ENCODE measurements at places on chromosomes 6 and 20.

DNA sequence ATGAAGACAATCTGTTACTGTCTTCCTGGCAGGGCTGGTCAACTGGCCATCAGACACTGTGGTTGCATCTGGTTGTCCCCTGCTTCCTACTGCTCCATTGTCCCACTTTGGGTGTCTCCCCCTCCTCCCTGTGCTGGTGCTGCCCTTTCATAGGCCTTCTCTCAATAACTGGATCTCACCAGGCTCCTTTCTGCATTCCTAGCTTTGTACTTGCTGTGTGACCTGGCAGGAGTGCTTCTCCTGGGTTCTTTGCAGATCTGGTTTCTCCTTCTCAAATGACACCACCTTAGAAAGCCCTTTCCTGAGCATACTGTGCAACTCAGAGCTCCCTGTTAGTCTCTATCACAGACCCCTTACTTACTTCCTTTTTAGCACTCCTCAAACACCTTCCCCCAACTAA is 223.0 kb downstream of the BCKDHB start:
- no peak for DNase-seq

- DNase-seq, result no peak
These were observed 22.5 kb upstream of the RIPK1 start for GRCh38 chr6:3045777-3046176.

- no peak for DNase-seq
These were observed 28.1 kb upstream of the ADTRP start for GRCh38 chr6:11806561-11807317.

DNA sequence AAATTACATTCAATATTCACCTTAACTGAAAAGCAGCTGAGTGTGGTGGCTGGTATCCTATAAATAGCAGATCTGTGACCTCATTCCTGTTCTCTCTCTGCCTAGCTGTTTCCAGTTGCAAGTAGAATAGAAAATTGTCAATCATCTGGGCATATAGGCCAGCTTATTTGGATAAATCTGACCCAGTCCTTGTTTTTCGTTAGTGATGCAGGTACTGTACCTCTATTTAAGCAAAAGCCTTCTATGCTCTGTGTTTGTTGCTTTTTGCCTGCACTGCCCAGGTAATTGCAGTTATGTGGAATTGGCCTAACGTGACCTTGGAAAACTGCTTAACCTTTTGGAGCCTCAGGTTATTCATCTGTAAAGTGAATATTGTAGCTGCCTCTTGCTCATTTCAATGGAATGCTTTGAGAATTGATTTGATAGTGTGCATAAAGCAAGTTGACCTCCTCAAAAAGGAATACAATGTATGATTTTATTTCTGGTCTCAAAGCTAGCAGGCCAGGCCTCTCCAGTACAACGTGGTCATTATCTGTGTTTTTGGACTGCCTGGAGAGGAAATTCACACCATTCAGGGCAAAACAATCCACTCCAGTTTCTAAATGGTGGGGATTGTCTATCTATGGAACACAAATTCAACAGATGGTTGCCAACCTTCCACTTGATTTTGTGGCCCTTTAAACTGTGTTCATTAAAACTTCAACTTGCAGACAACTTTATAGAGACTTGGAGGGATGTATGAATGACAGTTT is 508.7 kb upstream of the CITED2 start:
- DNase-seq, result no peak

DNA sequence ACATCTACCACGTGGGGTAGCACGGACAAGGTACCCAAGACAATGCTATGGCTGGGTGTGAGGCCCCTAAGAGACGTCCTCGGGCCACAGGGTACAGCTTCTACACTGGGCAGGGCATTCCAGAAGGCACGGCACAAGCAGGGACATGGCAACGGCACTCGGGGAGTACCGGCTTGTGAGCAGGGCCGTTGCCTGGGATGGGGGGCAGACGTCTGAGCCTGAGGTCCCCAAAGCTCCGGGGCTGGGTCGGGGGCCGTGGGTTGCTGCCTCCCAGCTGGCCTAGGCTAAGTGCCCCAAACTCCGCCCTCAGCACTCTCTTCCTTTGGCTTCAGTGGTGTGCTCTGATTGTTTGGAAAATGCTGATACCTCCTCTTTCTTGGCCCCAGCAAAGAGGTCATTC is 110.6 kb downstream of the SULF2 start:
- DNase-seq, result no peak

DNA sequence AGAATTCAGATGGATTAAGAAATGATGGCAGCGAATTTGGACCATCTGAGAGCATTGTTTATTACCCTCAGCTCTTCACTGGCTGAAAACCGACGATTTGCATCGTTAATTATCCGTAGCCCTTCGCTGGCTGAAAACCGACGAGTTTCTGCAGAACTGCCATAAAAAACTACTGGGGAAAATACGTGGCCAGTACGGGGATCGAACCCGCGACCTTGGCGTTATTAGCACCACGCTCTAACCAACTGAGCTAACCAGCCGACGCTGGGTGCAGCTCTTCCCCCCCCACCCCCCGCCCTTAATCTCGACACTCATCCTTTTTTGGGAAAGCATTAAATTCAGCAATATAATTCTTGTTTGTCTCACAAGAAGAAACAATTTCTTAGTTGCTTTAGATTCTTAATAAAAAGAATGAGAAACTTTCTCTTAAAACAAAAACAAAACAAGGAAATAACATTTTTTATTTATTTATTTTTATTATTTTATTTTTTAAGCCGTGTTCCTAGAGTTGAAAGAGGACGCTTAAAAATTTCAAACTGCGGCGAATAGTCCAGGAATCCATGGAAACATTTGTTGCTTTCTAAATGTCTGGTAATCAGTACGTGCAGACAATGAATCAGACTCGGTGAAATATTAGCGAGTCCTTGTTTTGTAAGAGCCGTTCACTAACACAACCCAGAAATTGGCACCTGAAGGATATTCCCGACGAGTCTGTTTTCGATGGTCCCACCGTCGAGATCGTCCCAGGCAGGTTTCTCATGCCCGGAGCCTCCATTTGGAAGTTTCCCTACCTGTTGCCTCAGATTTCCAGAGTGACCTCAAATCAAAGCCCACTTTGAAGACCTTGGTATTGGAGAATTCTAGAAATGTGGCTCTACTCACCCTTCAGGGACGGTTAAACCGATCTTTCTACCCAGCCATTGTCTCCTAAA is 27.8 kb downstream of the PRSS16 start:
- no peak for DNase-seq

DNA sequence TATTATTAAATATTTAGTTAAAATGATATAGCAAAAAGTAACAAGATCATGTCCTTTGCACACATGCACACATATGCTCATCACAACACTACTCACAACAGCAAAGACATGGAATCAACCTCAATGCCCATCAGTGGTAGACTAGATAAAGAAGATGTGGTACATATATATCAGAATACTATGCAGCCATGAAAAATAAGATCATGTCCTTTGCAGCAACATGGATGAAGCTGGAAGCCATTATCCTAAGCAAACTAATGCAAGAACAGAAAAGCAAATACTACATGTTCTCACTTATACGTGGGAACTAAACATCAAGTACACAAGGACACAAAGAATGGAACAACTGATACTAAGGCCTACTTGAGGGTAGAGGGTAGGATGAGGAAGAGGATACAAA is 14.3 kb downstream of the AK9 start:
- DNase-seq, result no peak

- DNase-seq, result no peak
These were observed 12.1 kb downstream of the CEP85L start for GRCh38 chr6:118639054-118639964.
